Daoy (cell line): ENCODE measurements at places on chromosomes 2 and 18. TPM values are rescaled to one million over a fixed set of nuclear protein-coding genes. Genes with fewer than 3 reads are reported as not detected.

DNA sequence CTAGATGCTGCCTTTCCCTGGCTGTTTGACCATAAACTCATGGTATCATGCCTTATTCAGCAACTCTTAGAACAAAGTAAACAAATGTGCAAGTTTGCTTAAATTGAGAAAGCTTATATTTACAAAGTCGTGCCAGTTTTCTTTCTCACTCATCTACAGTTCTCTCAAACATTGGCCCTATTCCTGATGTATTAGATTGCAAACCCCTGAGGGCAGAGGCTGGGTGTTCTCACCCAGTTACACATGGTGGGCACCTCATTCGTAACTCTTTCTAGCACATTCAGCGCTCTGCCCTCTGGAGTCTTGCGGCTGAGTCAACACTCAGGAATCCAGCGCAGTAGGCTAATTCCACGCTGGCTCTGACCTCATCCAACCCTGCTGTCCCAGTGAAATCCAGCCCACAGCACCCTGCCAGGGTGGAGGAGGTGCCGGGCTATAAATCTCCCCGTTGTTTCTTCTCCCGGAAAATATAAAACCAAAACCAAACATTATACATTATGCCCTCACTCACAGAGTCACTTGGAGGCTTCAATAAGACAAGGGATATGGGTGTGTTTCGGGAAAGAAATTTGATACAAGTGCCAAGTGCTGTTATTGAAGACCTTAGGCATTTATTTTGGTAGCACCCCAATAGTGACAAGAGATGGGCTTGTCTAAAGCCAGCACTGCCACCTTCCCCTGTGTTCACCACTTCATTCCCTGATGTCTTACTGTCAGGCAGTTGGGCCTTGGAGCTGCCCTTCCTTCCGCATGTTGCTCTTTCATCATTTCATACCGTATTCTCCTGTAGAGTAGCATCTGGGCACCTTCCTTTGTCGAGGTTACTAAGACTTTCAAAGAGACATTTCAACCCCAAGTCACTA lies 287.4 kb downstream of the PRKCE start:
- peak; percentile 98 for DNase-seq

- no peak for DNase-seq
Observed at GRCh38 chr2:231359441-231359840, 36.1 kb upstream of the B3GNT7 start.

DNA sequence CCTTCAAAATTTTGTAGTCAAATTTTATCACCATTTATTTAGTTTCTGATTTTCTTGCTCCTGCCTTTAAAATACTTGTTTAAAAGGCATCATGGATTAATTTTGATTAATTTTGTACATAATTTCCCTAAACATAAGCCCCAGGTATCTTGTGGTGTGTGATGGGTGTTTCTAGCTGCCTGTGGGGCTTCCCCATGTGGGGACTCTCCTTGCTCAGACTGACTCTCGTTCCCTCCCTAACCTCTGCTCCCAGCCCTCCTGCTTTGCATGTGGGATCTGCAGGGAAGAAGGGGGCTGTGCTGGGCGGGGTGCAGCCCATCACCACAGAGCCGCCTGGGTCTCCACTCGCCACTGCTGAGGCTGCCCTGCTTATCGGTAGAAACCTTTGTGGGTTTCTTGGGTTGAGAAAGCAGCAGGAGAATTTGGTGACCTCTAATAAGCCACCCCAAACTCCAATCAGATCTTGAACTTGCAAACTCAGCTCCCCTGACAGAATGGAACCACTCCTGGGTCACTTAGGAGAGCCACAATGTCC lies 72.5 kb downstream of the MRPS9 start:
- no peak for DNase-seq

- no peak for DNase-seq
Observed at GRCh38 chr18:63997606-63998005, 27.7 kb downstream of the SERPINB8 start.

Gene ACVR1C
- 0.34 and 0.39 TPM in 2 replicates for total RNA-seq

Gene SIX2
- 11.4 and 12.2 TPM in 2 replicates for total RNA-seq

GRCh38 chr18:27959101-27959500 lies 217.8 kb downstream of the CDH2 start:
- no peak for DNase-seq

Gene SH3BP4
- total RNA-seq: 72.1 and 98.8 TPM in 2 replicates

Gene KCNG2
- not detected in 2 replicates for total RNA-seq

Gene GPBAR1
- not detected in 2 replicates for total RNA-seq

DNA sequence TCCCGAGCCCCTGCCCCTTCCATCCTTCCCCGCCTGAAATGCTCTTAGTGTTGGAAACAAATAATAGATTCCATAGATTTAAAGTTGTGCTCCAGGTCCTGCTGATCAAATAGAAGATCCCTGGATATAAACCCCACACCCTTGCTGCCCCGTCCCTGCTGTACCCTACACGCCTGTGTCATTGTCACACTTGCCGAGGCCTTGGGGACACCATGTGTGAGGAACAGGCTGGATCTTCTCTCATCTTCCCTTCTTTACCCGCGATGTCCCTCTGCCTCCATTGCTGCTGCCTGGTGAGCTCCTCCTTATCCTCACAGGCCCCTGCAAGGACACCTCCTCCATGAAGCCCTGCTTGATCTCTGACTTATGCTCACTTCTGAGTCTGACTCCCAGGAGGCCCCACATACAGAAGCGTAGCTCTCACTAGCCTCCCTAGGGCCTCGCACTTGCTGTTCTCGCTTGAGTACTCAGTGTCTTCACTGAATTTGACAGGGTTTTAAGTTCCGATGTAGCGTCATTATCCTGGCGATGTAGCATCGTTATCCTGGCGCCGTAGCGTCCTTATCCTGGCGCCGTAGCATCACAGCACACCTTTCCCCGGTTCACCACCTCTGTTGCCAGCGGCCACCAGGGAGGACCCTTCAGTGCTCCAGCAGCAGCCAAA lies 221.9 kb downstream of the NDUFA10 start:
- no peak for DNase-seq

- DNase-seq: peak; percentile 42
Observed at GRCh38 chr18:36451454-36452251, 154.1 kb downstream of the FHOD3 start.

Gene ABCG5
- not detected in 2 replicates for total RNA-seq

DNA sequence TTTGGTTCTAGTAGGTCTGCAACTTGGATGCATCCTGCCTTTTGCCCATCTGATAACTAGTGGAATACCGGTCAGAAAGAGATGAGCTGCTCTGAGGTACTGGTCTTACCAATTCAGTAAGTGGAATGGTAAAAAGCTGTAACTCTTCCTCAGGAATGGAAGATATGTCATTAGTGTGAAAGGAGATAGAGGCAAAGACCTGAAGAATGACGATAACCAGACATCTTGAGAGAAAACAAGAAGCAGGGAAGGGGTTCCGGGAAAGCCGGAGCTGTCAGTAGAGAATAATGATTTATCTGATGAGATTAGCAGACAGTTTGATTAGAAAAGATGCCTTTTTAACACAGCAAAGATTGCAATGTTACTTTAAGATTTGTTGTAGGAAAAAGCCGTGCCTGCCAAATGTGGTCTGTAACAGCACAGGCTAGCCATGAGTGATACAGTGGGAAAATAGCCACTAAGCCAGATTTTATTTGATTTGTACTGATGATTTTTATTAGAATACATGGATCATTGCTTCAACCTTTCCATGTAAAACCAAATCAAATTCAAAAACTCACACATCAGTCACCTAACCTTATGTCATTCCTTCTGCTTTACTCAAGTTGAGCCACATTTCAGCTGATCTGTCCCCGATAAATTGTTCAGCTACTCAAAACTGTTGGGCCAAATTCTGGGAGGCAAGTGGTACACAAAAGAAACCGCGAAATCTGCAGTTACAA lies 110.0 kb downstream of the TCF4 start:
- DNase-seq: no peak

Gene CAVIN2
- total RNA-seq: 0.06 TPM in 1 of 2 replicates, not detected in the other

GRCh38 chr18:48955830-48956261 lies 5.1 kb upstream of the SMAD7 start:
- peak; percentile 59 for DNase-seq

Gene ADD2
- 15.6 and 23.3 TPM in 2 replicates for total RNA-seq

Gene DUSP11
- 43.2 and 52.7 TPM in 2 replicates for total RNA-seq

DNA sequence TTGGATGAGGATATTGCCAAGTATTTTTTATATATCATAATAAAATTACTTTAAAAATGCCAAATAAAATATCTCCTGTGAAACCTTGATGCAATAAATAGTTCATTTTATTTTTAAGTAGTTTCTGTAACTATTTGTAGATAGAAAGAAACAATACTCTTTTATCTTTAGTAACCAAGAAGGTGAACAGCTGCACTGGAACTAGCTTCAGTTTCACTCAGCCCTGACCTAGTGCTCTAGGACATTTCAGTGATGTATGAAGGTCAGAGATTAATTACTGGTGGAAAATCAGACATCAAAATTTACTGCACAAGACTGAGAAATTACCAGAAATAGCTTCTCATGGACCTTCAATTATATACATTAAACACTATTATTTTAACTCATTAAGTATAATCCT lies 1305.0 kb downstream of the CNTNAP5 start:
- no peak for DNase-seq
